ENCODE measurements at places on chromosomes 13 and 19.

GRCh38 chr13:25943658-25944057 is 108.2 kb downstream of the SHISA2 start:
- DNase-seq = no peak

- no peak for DNase-seq
These were observed 40.9 kb downstream of the CBY2 start for GRCh38 chr13:45742985-45743384.

DNA sequence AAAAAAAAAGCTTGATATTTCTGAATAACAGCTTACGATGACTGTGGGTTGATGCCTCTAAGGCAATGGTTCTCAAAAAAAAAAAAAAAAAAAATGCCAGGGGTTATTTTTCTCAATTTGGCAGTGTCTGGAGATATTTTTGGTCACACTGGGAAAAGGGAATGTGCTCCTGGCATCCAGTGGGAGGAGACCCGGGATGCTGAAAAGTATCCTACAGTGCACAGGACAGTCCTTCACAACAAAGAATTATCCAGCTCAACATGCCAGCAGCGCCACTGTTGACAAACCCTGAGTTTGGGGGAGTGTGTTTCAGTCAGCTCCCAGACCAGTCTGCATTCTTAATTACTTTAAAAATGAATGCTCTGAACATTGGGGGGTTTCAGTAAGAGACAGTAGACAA is 54.5 kb downstream of the FLT3 start:
- no peak for DNase-seq

DNA sequence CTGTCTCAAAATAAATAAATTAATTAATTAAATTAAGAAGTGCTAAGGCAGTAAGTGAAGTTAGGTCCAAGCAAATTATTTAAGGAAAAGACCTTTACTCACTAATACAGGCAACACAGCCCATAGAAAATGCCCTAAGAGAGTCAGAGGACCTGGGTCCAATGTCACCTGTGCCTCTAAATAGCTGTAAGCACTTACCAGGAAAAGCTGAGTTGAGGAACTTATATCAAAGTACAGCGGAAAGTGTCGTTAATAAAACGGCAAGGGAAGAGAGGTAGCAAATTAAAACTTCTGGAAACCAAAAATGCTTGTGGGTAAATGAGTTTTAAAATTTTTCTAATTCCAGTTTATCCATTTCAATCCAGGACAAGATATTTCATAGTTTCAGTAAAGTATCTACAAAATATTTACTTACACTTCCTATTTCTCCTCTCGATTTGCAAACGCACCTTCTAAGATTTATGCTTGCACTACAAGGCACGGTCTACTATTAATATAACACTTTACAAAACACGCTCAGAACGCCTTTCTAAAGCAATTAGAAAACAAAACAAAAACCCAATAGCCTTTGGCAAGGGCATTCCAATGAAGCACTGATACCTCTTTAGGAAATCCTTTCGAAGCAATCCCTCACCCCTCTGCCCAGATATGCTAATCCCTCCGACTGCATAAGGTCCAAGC is 963 bp downstream of the VPS36 start:
- DNase-seq = no peak

DNA sequence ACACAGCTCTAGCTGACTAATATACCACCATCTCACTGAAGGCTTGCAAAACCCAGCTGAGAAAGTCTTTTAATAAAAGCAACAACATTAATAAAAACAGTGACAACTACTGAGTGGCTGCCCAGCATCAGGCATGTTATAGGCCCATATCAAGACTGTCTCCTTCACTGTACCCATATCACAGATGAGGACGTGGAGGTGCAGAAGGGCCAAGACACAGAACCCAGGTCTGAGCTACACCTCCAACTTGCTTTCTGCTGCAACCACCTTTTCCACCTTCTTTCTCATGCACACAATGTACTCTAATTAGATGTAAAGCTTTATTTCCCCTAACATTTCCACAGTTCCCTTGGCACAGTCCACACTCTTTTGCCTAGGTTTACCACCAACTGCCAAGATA is 10.7 kb upstream of the MED26 start:
- DNase-seq = no peak

GRCh38 chr13:105804561-105805190 is 730.8 kb downstream of the EFNB2 start:
- DNase-seq = no peak

DNA sequence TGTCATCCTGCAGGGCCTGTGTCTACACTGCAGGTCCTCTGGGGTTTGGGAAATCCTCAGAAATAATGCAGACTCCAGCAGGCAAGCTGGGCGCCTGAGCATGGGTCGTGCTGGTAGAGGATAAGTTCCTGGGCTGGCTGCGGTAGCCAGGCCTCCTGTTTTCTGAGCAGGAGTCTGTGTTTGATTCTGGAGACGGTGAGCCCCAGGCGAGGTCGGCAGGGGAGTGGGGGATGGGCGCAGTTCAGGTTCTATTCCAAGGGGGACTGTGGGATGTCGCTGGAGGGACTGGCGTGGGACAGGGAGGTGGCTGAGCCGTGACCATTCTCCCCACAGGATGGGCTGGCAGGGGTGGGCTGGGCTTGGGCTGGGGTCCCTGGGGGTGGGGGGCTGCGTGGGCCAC is 154.7 kb downstream of the KDM4B start:
- DNase-seq = no peak

DNA sequence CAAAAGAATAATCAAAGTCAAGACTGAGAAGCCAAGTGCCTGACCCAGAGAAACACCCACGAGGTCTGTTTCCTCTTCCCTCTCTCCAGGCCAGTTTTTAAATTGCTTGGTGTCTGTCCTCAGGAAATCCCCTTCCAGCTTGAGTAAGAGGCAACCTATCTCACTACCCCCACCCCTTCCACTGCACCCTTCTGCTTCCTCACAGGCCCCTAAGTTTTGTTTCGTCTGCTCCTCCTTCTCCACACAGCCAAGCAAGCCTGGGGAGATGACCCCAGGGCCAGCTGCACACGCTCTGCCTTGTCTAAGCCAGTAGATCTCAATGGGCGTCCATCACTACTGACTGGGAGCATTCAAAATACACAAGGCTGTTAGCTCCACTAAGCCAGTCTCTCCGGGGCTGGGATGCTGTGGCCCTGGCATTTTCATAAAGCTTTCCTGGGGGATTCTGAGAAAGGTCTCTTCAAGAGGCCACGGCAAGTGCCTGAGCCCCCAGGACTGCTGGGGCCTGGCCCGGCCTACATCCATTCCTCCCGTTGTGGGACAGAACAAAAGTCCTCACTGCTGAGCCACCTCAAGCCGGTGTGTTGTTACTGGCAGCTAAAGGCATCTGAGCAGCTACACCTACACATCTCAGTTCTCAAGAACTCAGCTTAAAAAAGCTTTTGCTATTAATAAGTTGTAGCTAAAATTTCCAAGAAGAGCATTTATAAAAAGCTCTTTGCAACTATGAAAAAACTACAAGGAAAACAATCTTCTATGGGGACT is 14.9 kb upstream of the IL4I1 start:
- no peak for DNase-seq

DNA sequence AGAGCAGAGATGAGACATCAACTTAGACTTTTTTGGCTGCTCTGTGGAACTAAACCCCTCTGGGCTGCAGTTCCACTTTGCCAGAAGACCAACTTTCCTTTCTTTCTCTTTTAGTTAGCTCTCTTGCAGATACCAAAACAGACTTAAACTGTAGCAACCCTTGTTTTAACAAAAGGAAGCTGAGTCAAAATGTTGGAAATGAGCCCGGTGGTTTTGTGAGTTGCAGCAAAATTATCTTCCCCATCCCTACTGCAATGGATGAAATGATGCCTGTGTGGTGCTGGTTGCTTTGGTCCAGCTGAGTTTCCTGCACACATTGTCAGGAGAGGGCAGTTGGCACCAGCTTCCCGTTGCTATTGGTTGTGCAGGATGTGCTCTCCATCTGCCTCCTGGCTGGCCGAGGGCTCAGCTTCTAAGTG is 115.3 kb downstream of the LRCH1 start:
- DNase-seq = no peak

DNA sequence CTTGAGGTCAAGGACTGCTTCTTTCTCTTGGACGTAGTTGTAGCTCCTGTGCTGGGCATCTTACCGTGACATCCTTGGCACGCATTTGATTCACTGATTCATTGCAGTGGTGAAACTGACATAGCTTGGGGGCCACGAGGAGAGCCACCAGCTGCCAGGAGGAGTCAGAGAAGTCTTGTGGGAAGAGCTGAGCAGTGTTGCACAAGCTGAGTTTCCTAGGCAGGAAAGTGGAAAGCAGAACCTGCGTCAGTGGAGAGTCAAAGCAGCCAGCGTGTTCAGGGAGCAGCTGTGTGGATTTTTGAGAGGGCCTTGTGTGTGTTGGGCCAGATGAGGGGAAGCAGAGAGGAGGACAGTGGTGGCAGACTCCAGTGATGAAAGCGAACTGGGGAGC is 5.3 kb upstream of the GPR183 start:
- no peak for DNase-seq

DNA sequence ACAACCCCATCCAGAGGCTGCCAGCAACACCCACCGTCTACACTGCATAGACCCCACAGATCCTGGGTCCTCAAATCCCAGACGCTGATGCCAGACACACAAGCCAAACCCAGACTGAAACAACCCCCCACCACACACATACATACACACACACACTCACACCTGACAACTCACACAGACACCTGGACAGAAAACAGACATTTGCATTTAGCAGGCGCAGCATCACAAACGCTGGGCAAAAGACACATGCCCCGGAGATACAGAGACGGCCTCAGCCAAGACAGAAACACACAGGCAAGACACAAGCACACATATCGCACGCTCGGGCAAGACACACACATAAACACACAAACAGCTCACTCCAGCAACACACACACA is 1.3 kb downstream of the BBC3 start:
- DNase-seq = no peak

GRCh38 chr13:20487927-20488326 is 37.7 kb downstream of the CRYL1 start:
- no peak for DNase-seq

DNA sequence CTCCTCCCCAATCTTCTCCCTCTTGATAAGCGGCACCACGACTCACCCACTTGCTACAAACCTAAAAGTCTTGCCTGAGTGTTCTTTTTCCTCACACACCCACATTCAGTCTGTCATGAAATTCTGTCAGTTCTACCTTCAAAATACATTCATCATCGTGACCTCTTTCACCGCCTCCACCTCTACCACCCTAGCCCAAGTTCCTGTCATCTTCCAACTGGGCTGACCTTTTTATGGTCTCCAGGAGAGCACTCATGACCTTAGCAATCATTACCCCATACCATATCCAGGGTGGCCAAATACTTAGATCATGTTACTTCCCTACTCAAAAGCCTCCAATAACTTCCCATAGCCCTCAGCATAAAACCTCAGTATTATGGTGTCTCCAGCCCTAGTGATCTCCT is 110.4 kb upstream of the TSC22D1 start:
- DNase-seq = no peak

DNA sequence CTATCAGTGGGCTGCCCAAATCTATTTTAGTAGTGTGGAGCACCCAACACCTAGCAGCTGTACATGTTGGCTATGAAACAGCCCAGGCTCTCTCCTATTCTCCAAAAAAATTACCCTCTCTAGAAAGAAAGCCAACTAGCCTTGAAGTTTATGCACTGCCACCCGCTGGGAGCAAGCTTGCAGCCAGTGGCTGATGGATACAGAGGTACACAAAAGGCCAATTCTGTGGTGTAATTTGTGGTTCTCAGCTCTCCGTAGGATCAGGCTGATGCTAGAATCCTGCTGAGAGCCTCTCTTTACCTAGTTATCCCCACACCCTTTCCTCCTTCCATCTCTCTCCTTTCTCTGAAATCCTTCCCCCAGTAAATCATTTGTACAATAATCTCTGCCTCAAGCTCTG is 1120.7 kb downstream of the DIAPH3 start:
- no peak for DNase-seq

GRCh38 chr19:39377373-39378362 is 13.2 kb downstream of the PAF1 start:
- no peak for DNase-seq

GRCh38 chr13:98181111-98181815 is 4.2 kb upstream of the RNF113B start:
- DNase-seq = no peak

- DNase-seq = no peak
These were observed 82.0 kb downstream of the PCDH9 start for GRCh38 chr13:67148161-67148571.

GRCh38 chr13:26867451-26868091 is 107.0 kb upstream of the GPR12 start:
- no peak for DNase-seq

- DNase-seq = no peak
These were observed 657.3 kb downstream of the EFNB2 start for GRCh38 chr13:105878119-105878700.

DNA sequence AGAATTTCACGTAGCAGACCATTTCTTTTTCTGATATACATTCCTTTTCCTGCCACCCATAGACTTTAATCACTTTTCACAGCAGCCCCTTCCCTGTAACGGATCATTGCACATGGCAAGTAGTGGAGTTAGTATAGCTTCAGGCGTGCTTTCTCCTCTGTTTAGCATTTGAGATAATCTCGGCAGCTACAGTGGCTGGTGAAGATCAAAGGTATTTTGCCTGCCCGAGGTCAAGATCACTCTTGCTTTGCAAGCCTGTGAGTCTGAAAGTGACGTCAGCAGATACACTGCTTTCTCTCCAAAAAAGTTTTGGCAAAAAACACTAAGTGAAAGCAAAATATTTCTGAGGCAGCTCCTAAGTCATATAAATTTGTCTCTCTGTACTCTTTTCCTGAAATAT is 260.0 kb downstream of the NDFIP2 start:
- DNase-seq = no peak

DNA sequence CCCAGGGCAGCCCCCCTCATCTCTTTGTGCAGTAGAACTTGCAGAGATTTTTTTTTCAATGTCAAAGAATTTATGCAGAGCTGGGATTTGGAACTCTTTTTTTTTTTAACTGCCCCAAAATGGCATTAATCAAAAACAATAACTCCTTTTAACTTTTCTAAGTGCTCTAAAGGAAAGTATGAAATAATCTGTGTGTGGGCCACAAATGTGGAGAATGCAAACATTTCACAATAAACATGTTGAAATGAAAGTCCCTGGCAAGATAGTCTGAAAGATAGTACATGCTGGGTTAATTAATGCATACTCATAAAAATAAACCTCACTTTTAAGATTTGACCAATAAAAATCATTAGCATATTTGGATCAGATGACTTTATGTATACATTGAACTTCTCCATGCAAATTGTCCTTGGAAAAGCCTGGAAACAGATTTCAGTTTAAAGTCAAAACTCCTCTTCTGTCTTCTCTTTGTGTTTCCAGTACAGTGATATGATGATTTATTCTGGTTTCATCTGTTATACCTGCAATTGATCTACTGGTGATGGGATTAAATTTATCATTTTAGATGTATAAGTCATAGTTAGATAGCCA is 30.5 kb upstream of the ZNF536 start:
- DNase-seq = no peak

DNA sequence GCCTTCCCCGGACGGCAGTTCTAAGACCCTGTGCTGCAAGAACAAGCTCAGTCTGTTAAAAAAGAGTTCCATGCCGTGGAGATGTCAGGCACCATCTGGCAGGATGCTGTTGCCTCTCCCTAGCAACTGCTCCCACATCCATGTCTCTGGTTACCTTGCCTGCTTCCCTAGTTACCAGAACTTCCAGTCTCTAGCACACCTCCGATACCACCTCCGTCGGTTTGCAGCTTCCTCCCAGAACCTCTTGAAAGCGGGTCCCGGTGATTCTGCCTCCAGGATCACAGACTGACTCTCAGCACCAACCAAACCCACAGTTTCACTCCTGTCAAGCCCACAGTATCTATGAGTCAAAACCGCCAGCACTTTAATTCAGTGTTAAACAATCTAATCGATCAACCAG is 55.4 kb downstream of the KCTD12 start:
- no peak for DNase-seq

Measured in cortex of kidney (tissue), 1 donor.